ENCODE measurements at places on chromosomes 5 and 9.

DNA sequence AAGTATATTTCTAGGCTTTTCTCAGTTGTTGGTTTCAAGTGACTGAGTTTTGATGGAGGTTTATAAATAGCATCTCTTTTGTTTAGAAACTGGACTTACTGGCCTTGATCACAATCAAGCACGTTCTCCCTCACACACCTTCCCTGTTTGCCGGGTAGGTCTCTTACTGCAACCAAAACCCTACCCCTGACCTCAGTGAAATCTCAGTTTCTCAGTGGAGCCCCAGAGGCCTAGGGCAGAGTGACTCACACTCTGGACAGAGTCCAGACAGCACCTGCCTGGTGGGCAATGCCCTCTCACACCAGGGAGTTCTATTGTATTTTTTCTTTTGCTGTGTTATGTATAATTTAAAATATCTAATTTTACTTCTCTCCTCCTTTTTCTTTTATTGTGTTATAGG lies 48.4 kb upstream of the EPB41L4B start:
- no peak for DNase-seq

- DNase-seq = no peak
Observed at GRCh38 chr5:137808503-137809135, 54.5 kb upstream of the HNRNPA0 start.

GRCh38 chr5:105680858-105681475 lies 1989.8 kb downstream of the EFNA5 start:
- DNase-seq = no peak

- no peak for DNase-seq
Observed at GRCh38 chr5:135432113-135432512, 15.0 kb downstream of the DCANP1 start.

DNA sequence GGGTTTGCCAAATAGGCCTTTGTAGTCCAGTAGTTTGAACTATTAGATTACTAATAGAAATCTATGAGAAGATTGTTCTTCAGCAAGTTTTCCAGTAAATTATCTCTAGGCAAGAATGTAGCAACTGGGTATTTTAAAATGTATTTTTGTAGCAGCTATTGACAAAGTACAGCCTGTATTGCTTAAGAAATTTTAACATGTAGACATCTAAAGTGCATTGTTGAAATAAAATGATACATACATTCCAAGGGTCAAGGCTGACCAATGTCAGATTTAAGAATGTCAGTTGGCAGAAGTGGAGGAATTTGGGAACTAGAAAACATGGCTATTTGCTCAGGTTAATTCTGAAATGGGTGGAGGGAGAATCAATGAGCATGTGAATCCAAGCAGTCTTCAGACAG lies 57.5 kb upstream of the ZSWIM6 start:
- DNase-seq = no peak

DNA sequence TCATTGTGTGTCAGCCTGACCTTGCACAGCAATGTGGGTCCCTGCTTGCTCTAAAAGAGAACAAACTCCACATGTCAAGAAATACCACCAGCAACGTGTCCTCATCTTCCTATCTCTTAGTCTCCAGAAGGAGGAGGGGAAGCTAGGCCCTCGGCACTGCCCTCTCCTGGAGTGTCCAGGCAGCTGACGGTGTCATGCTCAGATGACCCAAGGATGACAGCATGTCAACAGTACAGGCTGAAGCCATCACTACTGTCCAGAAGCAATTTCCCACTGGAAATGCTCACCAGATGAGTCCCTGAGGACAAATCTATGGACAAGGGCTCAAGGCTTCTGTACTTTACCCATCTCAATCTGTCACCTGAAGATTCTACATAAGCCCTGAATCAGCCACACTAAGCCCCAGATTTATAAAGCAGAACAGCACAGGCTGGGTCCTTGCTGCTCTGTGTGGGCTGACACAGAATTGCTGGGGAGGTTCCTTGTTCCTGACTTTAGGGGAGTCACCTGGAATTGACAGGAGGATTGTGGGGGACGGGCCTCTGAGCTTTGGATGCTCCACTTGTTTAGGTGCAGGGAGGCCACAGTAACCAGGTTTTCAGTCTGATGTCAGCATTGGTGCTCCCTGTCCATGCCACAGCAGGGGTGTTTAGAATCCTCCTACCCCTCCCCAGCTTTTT lies 210.2 kb downstream of the DAB2IP start:
- no peak for DNase-seq

DNA sequence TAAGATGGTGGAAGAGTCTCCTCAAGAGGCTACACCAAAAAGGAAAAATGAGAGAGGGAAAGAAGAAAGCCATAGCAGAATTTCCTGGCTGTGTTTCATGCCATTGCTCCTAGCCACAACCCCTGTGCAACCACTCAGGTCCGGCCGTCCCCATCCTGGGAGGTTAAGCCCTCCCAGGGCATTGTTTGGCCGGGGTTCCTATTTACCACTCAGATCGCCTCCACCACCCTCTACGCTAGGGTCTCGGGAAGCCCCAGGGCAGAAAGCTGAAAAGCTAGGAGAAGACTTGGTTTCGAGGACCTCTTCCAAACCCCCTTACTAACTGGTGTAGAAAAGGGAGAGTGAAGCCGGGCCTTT lies 715 bp downstream of the RC3H2 start:
- DNase-seq = no peak

Measured in C1 segment of cervical spinal cord (tissue), 14 donors.